ENCODE measurements at places on chromosomes 16 and 17.

DNA sequence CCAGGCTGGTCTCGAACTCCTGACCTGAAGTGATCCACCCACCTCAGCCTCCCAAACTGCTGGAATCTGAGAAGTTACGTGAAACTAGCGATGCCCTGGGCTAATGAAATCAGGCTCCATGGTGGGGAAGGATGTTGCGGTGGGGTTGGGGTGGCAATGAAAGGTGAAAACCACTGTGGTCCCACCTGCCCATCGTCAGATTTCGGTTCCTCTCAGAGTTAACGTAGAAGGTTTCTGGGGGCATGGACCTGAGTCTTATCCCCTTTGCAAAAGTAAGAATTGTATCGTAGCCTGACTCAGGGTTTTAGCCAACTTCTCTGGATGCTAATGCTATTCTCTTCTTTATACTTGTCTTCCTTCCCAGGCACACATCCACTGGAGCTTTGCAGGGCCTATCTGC, 402.3 kb downstream of the WWOX start:
- no peak for DNase-seq

- no peak for DNase-seq
These were observed 13.6 kb downstream of the MEIOB start for GRCh38 chr16:1858189-1858865.

DNA sequence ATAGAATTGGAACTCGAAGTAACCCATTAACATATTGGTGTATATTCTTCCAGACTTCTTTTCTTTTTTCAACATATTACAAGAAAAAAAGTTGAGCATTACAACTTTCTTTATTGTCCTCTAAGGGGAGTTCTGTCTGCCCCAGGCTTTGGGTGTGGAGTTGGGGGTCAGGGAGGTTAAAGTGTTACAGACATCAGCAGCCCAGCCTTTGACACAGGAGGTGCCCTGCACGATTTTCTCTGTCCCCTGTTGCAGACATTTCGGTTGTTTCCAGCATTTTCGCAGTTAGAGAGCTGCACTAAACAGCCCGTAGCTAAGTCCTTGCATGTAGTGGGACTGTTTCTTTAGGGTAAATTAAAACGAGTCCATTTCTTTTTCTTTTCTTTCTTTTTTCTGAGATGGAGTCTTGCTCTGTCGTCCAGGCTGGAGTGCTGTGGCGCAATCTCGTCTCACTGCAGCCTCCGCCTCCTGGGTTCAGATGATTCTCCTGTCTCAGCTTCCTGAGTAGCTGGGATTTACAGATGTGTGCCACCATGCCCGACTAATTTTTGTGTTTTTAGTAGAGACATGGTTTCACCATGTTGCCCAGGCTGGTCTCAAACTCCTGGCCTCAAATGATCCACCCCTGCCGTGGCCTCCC, 13.4 kb upstream of the ADCY7 start:
- DNase-seq = no peak

GRCh38 chr16:8511464-8511863, 78.8 kb downstream of the TMEM114 start:
- DNase-seq = no peak

DNA sequence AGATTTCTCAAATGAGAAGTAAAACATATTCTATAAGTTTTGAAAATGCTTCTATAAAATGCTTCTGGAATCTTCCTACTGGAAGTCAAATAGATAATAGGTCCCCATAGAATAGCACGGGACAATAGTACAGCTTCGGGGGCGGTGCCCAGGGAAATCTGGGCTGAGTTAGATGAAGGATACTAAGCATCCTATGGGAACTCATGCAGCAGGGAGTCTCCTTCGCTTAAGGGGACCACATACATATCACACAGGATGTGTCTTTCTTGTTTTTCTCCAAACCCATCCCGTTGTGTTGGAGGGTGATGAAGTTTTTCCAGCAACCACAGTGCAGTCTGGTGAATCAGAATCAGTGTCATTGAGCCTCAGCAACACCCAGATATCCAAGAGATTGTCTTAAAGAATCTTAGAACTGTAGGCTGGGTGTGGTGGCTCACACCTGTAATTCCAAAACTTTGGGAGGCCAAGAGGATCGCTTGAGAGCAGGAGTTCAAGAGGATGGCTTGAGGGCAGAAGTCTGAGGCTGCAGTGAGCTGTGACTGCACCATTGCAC, 84.2 kb downstream of the PITPNC1 start:
- DNase-seq = no peak

- no peak for DNase-seq
These were observed 43.5 kb downstream of the PHKB start for GRCh38 chr16:47504599-47504998.

DNA sequence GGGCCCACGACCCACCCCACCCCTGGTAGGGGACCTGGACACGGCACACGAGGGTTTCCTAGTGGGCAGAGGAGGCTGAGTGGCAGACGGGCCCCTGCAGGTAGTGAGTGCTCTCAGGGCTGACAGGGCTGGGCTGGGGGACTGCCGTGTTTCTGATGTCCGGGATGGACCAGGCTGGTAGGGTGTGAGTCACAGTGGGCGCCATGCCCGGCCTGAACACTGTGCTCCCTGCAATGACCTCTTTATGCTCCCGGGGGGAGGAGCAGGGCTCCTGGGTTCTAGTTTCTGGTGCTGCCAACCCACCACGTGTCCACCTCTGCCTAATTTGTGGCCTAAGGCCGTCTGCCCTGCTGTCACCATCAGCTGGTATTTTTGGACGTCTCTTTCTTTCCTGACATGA, 26.3 kb downstream of the ARHGAP23 start:
- no peak for DNase-seq

- DNase-seq = no peak
These were observed 95.7 kb downstream of the HS3ST3B1 start for GRCh38 chr17:14396547-14396946.

DNA sequence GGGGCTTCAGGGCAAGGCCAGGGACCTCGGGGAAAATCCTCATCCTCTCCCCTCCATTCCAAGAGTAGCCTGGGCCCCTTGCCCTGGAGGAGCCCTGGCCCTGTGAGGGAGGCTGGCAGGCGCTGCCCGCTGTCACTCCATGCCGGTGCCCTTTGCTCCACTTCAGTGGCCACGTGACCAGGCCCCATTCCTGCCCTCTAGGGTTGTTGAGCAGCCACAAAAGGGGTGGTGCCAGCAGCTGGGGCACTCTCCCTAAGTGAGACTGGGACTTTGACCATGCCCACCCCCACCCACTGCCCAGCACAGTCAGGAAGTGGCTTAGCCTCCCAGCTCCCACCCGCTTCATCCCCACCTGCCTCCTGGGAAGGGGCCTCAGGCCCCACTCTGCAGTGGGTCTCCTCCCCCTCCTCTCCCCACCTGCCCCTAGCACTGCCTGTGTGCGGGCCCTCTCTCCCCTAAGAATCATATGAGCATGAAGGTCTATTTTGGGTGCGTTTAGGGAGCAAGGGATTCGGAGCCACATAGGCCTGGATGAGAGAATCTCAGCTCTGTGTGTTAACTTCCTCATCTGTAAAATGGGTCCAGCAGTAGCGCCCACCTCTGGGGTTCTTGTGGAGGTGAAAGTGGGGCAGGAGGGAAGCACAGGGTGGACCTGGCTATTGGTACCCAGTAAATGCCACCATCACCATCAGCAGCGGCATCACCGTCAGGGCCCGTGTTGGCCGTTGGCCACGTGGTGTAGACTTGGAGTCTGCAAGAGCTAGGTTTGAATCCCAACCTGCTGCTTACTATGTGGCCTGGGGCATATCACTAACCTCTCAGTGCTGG, 7.2 kb downstream of the PDK2 start:
- DNase-seq = no peak

All from stimulated activated CD4-positive, alpha-beta T cell treated with anti-CD3 and anti-CD28 coated beads, TNF-alpha, amount 100 ng/mL, for 1 hour (primary cell).